ENCODE measurements at places on chromosomes 11 and 22.

GRCh38 chr11:77592727-77593126 lies 3.0 kb downstream of the AQP11 start:
- DNase-seq: no peak

GRCh38 chr11:1963864-1964263 lies 16.7 kb downstream of the MRPL23 start:
- DNase-seq: no peak

DNA sequence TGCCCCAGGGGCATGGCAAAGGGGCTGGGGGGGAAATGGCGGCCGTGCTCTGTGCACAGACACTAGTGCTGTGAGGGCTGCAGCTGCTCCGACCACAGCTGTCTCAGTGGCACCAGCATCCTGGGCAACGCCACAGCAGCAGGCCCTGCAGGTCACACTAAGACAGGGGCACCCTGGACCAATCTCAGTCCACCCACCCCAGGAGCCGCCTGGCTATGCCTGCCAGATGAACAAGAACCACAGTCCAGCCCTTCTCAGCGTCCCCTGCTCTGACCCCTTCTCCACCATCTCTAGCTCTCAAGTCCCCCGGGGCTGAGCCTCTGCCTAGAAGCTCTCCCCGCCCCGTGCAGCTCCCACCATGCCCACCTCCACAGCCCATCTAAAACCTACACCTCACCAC lies 16.5 kb downstream of the TUBGCP6 start:
- DNase-seq: no peak

- DNase-seq: no peak
Measured at GRCh38 chr22:25996669-25997068, 172.6 kb upstream of the SEZ6L start.

- no peak for DNase-seq
Measured at GRCh38 chr11:128518493-128519207, 68.7 kb downstream of the ETS1 start.

GRCh38 chr22:37282385-37282677 lies at the start of gene CYTH4:
Gene CYTH4, plus strand, starts transcription at chr22:37282508. Its CDS starts 62 bp downstream, at chr22:37282570.
- no peak for DNase-seq

Measured in renal cortical epithelial cell (primary cell).